Occipital lobe (tissue), 3 donors: ENCODE measurements at places on chromosomes 2 and 18.

DNA sequence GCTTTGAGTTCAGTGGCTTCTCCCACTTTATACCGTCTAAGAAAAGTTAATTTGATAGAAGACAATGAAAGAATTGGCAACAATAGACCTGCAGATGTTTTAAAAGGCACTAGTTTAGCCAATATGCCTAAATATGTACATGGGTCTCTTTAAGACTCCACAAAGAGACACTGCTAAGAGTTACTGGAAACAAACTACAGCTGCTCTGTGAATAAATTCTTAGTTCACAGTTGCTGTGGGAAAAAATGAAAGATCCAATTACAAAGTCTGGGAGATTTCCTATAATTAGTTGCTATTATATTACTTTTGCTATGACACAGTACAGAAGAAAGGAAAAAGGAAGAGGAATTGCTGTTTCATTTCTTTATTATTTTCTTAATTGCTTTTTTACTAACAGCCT is 34.3 kb downstream of the SCN9A start:
- no peak for DNase-seq

- no peak for DNase-seq
Measured at GRCh38 chr2:69635432-69635831, 8.1 kb downstream of the AAK1 start.

DNA sequence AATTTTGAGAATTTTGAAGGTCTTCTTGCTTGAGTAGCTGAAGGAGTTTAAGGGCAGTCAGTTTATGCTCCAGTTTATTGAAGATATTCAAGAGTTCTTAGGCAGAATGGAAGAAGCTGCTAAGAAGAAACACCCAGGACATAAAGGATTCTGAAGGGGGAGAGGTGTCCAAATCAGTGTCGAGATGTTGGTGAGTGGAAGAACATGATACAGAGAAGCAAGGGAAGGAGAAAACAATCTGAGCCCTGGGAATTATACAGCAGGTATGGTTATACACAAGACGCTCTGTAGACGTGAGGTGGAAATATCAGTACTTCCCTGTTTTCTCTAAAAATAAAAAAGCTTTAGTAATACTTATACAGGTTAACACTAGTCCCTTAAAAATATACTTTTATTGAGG is 60.1 kb downstream of the CLIP4 start:
- DNase-seq: no peak

DNA sequence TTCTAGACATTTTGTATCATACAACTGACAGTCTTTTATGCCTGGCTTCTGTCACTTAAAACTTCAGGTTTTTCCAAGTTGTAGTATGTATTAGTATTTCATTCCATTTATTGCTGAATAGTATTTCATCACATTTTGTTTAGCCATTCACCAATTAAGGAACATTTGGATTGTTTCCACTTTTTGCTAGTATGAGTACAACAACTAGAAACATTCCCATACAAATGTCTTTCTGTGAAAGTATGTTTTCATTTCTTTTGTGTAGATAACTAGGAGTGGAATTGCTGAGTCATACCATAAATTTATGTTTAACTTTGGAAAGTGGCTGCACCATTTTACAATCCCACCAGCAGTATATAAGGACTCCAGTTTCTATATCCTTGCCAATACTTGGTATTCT is 135.9 kb downstream of the ATAD2B start:
- no peak for DNase-seq

DNA sequence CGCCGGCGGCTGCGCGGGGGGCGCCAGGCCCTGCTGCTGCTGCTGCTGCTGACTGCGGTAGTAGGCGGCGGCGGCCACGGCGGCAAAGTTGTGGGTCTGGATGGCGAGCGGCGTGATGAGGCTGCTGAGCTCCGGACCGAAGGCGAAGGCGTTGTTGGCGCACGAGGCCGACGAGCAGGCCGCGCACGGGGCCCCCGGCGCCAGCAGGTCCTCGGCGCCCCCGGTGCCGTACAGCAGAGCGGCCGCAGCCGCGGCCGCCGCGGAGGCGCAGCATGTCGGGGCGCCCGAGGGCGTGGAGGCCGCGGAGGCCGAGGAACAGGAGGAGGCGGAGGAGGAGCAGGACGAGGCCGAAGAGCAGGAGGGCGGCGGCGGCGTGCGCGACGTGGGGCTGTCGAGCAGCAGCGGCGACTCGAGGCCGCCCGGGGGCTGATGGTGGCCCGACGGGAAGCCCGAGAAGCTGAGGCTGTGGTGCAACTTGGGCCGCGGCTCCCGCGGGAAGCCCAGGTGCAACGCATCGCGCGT is 1.8 kb downstream of the ZFP36L2 start:
- no peak for DNase-seq

DNA sequence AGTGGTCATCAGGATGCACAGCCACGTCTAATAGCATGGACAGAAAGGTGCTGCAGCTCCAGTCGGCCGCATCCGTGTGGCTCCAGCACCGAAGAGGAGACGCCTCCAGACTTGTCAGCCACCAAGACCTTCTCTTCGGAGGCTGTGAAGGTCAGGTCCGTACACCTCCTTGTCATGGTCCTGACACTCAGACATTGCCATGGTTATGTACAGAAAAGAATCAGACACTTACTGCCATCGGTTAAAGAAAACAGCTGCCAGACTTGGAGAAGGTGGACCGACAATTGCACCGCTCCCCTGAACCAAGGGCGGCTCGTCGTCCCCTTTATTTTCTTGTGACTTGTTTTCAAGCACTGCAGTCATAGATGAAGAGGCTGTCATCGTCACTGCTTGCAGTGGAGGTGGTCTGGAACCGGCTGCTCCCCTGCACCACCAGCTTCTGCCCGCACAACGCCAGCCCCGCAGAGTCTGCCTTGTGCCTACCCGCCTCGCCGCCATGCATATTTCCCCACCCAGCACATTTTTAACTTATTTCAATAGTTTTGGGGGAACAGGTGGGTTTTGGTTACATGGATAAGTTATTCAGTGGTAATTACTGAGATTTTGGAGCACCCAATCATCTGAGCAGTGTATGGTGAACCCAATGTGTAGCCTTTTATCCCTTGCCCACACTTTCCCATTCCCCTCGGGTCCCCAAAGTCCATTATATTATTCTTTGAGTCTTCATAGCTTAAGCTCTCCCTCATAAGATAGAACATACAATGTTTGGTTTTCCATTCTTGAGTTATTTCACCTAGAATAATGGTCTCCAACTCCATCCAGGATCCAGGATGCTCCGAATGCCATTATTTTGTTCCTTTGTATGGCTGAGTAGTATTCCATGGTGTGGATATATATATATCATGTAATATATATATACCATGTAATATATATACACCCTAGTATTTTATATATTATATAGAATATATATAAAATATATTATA is 18.1 kb downstream of the FBXO48 start:
- no peak for DNase-seq
